GM06990 (cell line): ENCODE measurements at places on chromosomes 6 and 20.

DNA sequence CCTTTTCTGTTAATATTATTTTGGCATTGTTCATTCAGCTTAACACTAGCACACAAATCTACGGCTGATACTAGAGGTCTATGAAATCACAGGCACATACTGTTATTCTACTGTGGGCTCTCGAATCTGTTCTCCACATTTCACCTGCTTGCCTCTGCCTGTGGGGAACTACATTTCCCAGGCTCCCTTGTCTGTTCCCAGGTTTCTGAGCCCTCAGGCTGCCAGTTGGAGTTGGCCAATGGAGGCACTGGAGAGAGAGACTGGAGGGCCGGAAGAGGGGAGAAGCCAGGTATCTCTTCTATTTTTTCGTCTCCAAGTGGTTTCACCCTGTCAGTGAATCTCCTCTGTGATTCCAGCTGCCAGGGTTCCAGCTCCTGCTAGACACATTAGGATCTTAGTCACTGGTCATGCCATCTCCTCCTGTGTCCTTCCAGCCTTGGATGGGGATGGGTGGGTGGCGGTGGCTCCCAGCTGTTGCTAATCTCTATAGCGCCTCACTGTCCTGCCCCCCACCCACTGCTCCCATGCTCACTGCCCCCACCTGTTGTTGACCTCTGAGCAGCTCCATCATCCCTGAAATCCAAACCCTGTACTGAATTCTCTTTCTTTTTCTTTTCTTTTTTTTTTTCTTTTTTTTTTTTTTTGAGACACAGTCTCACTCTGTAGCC is 188.2 kb downstream of the LRFN2 start:
- no peak for DNase-seq

- no peak for DNase-seq
Measured at GRCh38 chr6:163195721-163196691, 218.5 kb upstream of the QKI start.

DNA sequence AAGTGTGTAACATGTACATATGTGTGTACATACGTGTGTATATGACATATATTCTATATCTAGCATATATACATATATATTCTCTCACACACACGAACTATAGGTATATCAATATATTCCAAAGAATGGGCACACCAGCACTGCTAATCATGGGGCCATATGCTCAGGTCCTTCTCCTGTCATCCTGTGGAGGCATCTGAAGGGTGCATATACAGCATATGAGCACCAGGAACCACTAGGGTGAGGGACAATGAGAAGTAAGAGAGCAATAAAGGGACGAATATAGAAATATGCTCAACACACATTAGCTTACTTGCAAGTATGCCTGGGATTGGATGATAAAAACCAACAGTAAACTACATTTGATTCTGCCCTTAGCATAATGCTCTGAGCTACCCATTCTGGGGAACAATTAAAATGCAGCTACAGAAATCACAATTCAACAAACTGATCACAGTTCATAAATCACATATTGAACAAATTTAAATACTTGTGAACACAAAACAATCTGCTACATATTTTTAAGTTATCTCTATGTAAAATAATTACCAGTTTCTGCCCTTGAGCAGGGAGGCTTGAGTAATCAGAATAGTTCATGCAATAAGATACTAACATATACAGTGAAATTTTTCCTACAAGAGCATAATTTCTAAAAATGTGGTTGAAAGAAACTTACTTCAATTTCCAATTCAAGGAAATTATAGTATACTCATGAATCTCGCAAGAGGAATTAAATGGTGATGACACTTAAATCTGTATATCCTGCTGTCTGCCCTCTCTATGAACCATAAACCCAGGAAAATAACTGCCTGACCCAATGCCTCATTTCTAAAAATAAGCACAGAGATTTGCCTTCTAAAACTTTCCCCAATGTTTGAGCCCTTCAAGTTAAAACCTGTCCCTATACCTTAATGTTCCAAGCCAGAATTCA is 272.2 kb upstream of the THEMIS start:
- no peak for DNase-seq

DNA sequence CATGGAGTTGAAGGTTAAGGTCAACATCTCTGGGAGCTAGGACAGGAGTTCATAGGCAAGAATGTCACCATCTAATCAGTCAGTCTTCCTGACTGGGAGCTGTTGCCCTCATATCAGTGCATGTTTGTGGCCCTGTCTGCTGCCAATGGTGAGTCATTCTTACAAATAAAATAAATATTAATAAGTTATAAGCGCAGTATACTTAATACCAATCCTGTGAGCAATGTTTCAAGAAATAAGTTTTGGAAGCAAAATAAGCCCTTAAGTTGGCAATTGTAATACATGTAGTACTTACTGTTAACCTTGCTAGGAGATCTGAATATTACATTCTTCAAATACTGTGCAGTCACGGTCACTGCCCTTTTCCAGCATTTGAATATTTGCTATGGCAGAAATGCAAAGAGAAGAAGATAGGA is 20.2 kb upstream of the MDGA1 start:
- no peak for DNase-seq

DNA sequence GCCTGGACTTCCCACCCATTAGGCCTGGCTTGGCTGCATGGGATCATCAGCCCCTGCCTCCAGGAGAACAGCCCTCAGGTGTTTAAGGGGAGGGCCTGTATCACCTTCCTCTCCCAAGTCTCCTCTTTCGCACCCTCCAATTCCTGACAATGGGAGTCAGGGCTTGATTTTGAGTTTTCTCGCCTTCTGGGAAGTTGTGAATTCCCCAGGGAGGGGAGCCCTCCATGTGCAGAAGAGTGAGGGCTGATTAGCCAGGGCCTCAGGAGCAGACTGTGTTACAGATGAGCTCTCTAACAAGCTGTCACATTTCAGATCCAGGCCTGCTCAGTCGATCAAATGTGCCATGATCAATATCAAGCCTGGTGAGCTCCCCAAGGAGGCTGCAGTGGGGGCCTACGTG is 42.4 kb downstream of the CNBD2 start:
- DNase-seq = no peak

GRCh38 chr6:106889692-106890091 is 84.8 kb downstream of the CD24 start:
- DNase-seq = no peak

DNA sequence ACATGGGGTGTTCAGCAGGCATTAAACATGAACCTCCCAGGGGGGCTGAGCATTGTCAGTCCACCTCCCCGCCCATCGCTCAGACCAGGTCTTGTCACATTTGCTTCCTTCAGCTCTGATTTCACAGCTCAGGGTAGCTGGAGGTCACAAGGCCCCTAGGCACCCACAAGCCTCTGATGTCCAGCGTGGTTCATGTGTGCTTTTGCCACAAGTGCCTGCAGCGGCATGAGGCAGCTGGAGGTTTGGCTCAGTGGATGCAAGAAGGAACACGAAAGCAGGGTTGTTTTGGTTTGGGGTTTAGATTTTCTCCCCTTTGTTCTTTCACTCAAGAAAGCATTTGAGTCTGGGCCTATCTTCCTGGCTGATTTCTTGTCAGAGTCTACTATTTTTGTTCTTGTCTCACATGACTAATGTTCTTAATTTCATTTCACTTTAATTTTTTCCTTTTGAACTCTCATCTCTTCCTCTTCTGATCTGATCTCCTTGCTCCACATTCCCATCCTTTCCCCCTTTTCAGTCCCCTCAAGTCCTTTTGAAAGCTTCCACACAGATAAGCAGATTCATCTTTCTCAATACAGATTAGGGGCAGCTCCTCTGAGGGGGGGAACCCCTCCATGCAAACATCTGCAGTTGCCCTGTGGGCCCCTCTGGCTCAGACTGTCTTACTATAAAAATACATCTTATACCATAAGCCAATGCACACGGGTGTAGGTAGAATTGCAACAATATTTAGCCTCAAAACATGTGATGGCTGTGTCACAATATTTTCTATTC is 68.1 kb upstream of the CEP85L start:
- DNase-seq = peak; percentile 35

- DNase-seq = no peak
Measured at GRCh38 chr6:67127041-67127440, 1420.0 kb upstream of the EYS start.

GRCh38 chr20:39081255-39081654 is 119.1 kb downstream of the DHX35 start:
- DNase-seq = no peak

- DNase-seq = no peak
Measured at GRCh38 chr20:37979021-37979985, 54.0 kb downstream of the TTI1 start.

- DNase-seq = no peak
Measured at GRCh38 chr6:18491308-18492045, 104.3 kb downstream of the RNF144B start.

GRCh38 chr6:104700371-104701185 is 159.1 kb downstream of the HACE1 start:
- DNase-seq = no peak

- DNase-seq = no peak
Measured at GRCh38 chr6:105331927-105332326, 71.0 kb downstream of the PREP start.

GRCh38 chr20:48467622-48468021 is 360.2 kb downstream of the PREX1 start:
- peak; percentile 35 for DNase-seq

DNA sequence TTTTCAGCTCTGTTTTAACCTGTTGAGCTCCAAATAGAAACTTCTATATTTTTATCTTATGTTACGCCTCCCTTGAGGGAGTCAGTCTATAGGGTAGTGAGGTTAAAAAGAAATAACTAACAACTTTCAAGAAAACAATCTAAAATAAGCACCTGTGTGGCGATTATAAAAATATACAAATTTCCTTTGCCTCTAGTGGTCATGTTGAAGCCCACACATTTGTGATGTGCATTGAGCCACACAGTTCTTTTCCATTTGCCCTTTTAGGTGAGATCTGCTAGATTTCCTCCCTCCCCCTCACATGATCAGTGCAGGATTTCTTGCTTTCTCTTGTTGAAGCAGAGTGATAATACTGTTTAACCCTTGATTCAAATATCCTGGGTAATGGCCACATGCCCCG is 84.2 kb downstream of the MYB start:
- DNase-seq = no peak

- DNase-seq = no peak
Measured at GRCh38 chr20:50054626-50055511, 58.1 kb downstream of the UBE2V1 start.

GRCh38 chr6:15253203-15254022 is 7.5 kb downstream of the JARID2 start:
- DNase-seq = no peak

- no peak for DNase-seq
Measured at GRCh38 chr6:28764014-28764723, 159.6 kb downstream of the TRIM27 start.

GRCh38 chr6:170438402-170438753 is 114.7 kb downstream of the PSMB1 start:
- DNase-seq = no peak

GRCh38 chr6:151370509-151371078 is 20.8 kb downstream of the ZBTB2 start:
- DNase-seq = no peak

- no peak for DNase-seq
Measured at GRCh38 chr6:38179300-38179699, 359.8 kb downstream of the ZFAND3 start.

- DNase-seq = no peak
Measured at GRCh38 chr6:143598466-143599080, 79.2 kb upstream of the PHACTR2 start.

DNA sequence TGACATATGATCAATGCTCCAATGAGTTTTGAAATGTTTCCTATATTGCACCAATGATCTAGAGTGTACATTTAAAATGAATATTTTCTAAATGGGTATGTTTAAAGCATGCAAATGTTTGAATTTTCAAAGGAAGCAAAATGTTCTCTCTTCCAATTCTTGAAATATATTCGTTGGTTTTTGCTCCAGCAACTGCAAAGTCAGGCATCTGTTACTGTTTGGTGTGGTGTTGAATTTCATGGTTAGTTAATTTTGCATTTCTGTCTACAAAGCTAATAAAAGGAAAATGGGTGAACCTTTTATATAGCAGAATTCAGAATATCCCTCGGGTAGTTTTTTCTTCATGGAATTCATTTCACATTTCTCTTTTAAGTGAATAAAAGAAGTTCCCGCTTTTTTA is 1018.3 kb downstream of the GRIK2 start:
- DNase-seq = no peak

DNA sequence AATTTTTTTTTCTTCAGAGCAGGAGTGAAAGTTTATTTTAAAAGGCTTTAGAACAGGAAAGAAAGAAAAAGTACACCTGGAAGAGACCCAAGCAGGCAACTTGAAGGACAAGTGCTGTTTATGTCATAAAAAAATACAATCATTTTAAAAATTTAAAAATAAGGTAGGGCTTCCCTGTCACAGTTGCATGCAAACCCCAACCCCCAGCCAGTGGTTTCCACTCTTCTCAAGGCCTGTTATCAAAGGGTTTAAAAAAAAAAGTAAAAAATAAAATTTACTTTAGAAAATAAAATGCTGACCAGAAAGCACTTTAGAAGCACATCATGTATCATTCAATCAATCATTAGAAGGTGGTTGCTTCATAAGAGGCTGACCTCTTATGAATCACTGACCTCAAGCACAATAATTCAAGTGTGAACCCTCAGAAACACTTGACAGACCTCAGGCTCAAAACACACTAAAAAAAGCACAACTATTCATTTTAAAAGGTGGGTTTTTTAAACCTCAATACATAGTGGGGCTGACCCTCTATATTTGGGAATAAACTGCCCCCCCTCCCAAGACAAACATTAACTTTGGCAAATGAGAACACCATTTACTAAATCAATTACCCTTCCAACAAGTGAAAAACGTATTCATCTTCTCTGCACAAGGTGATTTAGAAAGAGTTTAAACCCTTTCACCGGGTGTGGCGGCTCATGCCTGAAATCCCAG is 15.6 kb downstream of the ILRUN start:
- no peak for DNase-seq

DNA sequence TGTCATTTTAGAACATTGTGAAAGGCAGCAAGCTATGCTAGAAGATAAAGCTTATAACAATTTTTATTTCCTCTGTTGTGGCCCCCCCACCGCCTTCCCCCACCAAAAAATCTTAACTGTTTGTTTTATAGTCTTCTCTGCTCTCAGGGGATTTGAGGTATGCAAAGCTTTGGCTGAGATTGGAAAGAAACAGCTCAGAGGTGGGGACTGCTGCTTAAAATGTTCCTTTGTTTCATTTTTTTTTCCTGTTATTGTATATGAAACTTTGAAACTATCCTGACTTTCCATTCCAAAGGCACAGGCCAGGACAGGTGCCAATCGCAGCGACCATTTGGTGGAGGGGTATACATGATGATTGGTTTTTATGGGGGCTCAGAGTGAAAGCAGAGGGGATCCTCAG is 114.7 kb upstream of the PHACTR1 start:
- peak; percentile 29 for DNase-seq

GRCh38 chr6:98581705-98582104 is 252.7 kb upstream of the POU3F2 start:
- DNase-seq = no peak

DNA sequence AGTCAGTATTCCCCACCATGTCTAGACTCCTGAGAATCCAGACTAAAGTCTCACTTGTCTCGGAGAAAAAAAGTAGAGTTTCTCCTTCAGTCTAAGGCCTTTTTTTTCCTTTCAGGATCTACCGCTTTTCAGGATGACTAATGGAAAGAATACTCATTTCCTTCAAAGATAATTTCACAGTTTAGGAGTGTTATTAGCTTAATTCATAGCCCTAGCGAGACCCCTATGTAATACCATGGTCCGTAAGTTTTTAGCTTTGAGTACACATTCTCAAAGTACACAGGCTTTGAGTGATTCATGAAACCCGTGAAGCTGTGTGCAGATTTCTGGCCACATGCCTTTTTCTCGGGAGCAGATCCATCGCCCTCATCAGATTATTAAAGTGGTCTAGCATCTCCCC is 133.1 kb downstream of the SOX4 start:
- DNase-seq = no peak

GRCh38 chr20:39717936-39718335 is 755.8 kb downstream of the DHX35 start:
- DNase-seq = no peak
